GM13976 (cell line): ENCODE measurements at places on chromosomes 5 and 9.

- DNase-seq = no peak
These were observed 5.3 kb downstream of the PRELID2 start for GRCh38 chr5:145829708-145830361.

DNA sequence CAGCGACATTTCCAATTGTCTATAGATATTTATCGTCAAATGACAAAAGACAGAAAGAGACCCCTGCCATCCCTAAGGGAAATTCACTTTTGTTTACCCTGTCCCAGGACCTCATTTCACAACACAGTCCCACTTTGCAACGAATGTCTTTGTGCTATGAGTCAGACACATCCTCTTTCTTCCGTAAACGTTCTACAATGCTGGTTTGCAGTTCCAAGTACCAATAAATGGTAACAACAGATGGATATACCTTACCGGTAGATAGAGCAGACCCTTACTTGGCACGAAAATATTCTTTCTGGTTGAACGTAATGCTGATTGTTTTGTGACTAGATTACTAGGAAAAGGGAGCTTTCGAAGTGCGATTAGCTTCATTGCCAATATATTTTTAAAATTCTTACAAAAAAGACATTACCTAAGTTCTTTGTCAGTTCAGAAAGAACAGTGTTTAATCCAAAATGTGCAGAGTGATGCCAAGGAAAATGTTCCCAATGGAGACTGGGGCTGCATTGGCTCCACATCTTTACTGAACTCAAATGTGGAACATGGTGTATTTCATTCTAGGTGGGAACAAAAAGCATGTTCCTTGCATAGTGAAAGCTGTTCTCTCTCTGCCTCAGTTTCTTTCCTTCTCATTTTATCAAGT is 202.5 kb upstream of the SLC27A6 start:
- DNase-seq = no peak

GRCh38 chr9:36632892-36633291 is 60.2 kb downstream of the MELK start:
- DNase-seq = peak; percentile 33

DNA sequence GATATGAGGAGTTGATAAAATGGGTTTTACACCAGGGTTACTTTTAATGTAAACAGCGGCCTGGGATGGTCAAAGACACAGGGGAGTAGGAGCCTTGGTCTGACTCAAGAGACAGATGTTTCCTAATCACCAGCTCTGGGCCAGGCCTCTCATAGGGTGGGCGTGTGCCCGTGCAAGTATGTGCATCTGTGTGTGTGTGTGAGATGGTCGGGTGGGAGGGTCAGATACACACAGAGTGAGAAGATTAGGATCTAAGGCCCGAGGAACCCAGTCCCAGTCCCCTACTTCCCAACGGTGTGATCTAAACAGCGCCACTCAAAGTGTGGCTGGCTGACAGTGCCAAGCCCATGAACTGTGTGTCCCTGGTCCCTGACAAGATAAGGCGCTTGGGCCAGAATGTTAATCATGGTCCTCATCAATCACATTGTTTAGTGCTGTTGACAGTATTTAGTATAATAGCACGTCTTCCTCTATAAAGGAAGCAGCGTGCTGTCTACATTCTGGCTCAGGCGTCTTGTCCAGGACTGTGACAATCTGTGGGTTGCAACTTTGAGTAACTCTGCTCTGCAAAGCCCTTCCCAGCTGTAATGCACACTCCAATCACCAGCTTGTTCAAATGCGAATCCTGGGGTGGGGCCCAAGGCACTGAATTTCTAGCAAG is 173.7 kb downstream of the DAB2IP start:
- no peak for DNase-seq

- DNase-seq = no peak
These were observed 57.6 kb downstream of the SH3TC2 start for GRCh38 chr5:149005077-149005892.

GRCh38 chr5:176774216-176775171 is 35.9 kb upstream of the UNC5A start:
- peak; percentile 13 for DNase-seq

DNA sequence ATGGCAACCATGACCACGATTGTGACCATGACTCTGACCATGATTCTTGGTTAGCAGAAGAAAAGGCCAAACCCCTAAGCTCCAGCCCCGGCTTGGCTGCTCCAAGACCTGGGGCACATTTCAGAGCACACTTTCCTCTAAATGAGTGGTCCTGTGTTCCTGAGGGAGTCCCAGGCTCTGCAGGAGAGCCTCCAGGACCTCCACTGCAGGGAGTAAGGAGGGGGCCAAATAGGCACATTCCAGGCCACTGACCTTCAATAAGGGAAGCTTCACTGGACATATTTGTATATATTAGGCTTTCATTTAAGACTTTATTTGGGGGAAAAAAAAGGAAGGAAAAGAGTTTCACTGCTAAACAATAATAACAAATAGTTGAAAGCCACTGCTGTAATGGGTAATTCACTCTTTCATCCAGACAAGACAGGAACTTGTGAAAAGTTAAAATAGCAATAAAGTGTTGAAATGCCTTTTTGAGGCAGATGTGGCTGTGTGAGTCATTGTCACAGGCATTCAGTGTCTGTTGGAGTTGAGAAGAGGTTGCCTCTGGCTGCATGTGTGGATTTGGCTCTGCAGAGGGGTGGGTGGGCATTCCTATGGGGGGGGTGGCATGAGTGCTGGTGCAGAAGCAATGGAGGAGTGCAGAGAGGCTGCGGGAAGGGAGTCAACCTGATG is 63.9 kb upstream of the TGFBR1 start:
- no peak for DNase-seq

DNA sequence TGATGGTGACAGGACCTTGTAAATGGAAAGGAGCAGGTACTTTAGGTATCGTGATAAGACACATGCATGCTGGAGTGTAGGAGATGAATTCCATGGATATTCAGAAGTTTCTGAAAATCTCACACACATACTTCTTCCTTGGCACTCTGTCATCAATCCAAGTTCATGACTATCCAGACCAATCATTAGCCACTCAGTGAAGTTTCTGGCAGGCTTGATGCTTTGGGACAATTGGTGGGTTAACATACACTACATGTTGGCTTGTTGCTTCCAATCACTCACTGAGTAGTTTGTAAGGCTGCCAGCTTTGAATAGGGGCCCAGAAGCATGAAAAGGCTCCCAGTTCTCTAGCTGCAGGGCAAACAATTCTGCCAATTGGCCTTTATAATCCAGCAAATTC is 147.6 kb downstream of the CEMIP2 start:
- DNase-seq = no peak

GRCh38 chr9:37379835-37380234 is 42.7 kb upstream of the GRHPR start:
- no peak for DNase-seq

- no peak for DNase-seq
These were observed 465.7 kb downstream of the DIRAS2 start for GRCh38 chr9:90176901-90177300.
